ENCODE measurements at places on chromosomes 1 and 21.
A peak's percentile ranks its signal among the peaks of the same experiment; 100 is the strongest.

DNA sequence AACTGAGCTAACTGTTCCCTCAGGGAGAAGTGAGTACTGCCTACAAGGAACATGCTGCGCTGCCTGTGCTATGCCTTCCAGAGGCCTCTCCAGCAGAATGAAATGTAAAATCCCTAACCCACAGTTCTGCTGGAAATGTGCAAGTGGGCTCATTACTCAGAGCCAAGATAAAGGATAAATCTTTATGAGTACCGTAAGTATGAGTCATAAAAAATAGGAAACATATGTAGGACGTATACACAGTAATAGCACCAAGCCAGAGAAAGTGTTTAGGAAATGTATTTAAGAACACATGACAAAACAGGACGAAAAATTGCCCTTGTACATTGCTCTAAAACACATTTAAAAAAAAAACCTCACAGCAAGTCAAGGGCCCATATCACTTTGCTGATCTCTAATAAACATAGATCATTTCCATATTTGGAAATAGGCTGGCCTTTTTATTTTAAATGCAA lies 104.6 kb downstream of the TGFBR3 start:
- DNase-seq = no peak

DNA sequence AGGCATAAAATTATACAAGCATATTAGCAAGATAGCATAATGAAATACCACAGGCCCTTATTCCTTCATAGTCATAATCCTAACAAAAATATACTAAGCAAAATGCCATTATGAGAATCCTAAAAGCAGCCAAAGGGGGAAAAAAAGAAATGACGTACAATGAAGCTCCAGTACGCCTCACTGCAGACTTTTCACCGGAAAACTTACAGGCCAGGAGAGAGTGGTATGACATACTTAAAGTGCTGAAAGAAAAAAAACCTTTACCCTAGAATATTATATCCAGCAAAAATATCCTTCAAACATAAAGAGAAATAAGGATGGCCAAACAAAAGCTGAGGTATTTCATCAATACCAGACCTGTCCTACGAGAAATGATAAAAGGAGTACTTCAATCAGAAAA lies 19.5 kb downstream of the ZNF695 start:
- DNase-seq = no peak

- no peak for DNase-seq
These were observed 1.4 kb downstream of the TMEM54 start for GRCh38 chr1:32899586-32900296.

DNA sequence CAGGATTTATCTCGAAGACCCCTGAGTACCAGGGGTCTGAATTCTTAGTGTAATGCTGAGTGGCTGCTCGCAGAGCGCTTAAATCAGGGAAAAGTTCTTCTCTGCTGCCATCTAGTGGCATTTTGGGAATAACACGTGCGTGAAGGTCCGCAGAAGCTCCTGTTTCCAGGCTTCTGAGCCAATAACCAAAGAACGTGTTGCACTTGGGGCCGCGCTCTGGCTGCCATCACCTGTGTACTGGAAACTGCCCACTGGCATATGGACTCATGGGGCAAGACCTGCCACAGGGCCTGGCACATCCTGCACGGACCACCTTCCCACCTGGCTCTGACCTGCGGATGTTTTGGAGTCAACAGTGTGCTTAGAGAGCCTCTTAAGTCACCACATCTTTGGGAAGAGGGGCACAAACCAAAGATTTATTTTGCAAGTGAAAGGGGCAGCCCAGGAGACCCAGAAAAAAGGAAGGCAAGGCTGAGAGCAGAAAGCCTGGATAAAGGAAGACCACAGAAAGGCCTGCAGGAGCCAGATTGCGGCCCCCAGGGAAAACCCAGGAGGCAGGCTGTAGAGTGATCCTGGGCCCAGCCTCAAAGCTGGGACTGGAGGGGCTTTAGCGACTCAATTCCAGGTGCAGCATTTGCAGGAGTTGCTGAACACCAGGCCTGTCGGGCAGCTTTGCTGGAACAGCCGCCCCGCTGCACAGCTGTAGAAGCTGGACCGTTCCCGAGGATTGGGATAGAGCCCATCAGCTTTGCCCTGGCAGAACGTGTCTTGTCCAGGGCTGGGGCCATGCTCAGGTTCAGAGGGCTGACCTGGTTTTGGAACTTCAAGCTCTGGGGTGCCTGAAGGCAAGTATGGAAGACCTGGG lies 13.0 kb downstream of the CHIT1 start:
- peak; percentile 84 for DNase-seq

GRCh38 chr1:32706491-32706890 lies 3.9 kb upstream of the SYNC start:
- DNase-seq = no peak

DNA sequence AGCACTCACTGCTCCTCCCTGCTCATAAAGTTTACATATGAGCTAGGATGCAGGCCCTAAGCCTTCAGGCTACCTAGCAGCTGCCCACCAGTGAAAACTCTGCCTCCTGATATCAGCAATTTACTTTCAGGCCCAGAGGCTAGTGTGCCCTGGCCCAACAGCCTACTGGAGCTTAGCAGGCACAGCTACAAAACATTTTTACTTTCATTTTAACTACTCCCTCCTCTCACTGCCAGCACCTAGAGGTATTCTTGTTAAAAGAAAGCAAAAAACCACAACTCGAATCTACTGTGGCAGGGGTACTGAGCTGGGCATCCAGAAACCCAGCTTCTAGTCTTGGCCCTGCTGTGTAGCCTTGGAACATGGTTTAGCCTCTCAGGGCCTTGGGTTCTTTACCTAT lies 5.8 kb upstream of the LORICRIN start:
- no peak for DNase-seq

DNA sequence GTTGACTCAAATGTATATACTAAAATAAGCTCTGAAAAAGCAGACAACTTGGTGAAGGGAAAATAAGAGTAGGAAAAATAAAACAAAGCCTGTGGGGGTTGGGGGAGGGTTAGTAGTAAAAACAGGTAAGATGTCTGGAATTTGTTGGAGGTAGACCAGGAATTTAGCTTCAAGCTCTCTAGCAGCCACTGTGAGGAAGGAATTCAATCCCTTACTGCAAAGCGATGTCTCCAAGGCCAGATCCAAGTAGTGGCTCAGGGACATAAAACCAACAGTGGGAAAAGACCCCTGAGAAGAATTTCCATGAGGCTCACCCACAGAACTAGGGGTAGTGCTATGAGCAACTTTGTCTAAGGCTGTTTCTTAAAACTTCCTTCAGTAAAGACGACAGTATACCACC lies 7.8 kb downstream of the ANGPTL7 start:
- no peak for DNase-seq

- no peak for DNase-seq
These were observed 11.9 kb downstream of the GBP5 start for GRCh38 chr1:89260566-89261255.

- peak; percentile 15 for DNase-seq
These were observed 2.2 kb downstream of the SOX13 start for GRCh38 chr1:204075139-204075521.

DNA sequence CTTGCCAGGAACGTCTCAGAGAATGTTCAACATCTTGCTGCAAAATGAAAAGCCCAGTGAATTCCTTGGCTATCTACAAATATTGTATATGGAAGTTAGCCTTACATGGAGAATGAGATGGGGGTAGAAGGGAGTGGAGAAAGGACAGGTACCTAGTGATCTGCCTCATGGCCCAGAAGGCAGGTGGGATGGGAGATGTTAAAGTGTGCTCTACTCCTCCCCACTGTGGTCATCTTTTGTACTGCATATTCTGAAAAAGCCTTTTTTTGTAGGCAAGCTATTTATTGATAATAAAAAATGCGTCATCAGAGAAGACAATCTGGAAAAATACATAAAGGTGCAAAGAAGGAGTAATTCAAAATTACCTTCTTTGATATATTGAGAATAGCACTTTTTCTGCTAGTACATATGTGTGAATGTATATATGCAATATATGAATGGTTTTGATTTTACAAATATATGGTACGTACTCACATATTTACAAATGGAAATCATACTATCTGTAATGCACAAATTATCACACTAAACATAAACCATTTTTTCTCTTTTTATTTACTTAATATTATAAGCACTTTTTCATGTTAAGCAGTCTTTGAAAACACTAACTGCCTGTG lies 19.1 kb upstream of the SLC5A9 start:
- peak; percentile 17 for DNase-seq

DNA sequence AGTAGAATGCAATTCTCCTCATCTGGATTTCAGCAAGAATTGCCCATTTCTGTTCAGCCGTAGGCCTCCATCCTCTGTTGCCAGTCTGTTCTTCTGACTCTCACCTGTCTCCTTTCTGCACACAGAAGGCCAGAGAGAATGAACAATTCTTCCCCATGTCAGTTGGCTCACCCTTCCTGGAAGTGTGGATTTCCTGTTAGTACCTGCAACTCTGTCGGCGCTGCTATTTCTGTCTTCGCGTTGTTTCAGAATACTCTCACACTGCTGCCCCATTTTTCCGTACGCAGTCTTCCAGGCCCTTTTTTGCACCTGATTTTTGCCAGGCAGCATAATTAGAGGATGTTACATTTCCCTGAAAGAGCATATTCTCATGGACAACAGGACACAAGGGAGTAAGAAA lies 200.7 kb downstream of the FGGY start:
- no peak for DNase-seq

GRCh38 chr1:221069986-221070385 lies 190.7 kb downstream of the HLX start:
- peak; percentile 35 for DNase-seq

GRCh38 chr21:37074197-37074510 lies 1.1 kb downstream of the TTC3 start:
- DNase-seq = no peak

- DNase-seq = no peak
These were observed 2.7 kb downstream of the LCE1F start for GRCh38 chr1:152777510-152778137.

DNA sequence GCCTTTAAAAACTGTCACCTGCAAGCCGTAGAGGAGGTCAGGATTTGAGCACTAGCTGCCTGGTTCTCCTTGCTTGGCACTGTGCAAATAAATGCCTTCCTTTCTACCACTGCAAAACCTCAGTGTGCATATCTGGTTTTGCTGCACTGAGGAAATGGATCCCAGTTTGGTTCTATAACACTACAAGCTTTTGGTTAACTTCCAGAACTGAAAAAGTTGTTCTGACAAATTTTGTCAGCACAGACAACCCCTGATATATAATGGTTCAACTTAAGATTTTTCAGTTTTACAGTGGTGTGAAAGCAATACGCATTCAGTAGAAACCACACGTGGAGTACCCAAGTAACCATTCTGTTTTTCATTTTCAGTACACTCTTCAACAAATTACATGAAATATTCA lies 29.8 kb upstream of the GALNT2 start:
- DNase-seq = no peak

GRCh38 chr1:154404984-154405746 lies at the start of gene IL6R:
Gene IL6R (plus strand): TSS chr1:154405343. CDS start chr1:154405630, 287 bp downstream.
- peak; percentile 99 for DNase-seq

DNA sequence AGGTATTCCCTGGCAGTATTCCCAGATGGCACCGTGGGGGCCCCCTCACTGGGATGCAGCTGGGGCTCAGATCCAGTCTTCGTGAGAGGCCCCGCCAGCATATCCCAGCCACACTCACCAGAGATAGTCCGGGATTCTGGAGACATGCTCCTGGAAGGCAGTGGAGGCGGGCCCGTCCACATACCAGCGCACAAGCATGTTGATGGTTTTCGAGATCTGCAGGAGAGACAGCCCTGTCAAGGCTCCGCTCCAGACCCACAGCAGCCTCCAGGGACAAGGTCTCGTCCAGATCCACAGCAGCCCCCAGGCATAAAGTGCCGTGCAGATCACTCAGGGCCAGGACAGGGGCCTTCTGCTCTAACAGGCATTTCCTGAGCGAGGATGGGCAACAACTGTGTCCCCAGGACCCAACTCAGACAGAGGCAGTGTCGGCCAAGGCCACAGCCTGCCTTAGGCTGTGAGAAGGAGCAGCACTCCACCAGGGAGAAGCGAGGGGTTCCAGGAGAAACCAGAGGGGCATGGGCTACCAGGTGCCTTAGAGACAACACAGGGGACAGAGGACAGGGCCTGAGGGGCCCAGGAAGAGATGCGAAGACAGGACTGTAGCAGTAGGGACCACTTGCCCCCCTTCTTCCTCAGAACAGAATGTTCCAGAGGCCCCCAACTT lies 14.8 kb downstream of the LSS start:
- no peak for DNase-seq

GRCh38 chr1:191634801-191635508 lies 523.3 kb upstream of the RGS18 start:
- no peak for DNase-seq

DNA sequence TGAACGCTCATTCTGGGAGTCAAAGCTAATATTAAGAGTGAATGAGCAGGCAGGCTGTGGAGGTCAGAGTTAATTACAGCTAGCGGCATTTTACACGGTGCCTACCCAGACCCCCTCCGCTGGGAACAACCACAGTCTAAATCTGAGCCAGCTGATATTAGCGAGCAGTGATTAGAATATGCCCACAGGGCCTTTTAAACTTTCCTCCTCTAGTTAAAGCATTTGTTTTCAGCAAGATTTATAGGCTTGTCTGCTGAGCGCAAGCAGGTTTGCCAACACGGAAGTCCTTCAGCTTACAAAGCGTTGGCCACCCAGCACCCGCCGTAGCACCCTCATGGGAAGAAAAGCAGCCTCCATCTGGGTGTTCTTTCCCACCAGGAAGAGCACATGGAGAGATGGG lies 72.1 kb downstream of the LMX1A start:
- DNase-seq = no peak

DNA sequence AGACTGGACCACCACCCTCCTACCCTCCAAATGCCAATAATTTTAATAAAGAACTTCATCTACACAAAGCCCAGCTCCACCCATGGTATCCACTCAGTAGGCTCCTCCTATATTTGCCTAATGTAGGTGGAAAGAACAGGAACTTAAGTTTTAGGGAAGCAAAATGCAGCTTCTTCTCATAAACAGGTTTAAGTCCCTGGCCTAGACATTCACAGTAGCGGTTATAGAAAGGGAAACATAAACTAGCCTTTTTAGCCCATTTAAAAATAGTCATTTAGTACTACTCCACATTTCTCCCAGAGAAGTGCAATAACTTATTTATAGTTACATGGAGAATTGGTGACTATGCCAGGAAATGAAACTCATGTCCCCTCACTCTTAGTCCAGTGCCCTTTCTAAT lies 56.6 kb upstream of the CPLANE2 start:
- DNase-seq = peak; percentile 81

DNA sequence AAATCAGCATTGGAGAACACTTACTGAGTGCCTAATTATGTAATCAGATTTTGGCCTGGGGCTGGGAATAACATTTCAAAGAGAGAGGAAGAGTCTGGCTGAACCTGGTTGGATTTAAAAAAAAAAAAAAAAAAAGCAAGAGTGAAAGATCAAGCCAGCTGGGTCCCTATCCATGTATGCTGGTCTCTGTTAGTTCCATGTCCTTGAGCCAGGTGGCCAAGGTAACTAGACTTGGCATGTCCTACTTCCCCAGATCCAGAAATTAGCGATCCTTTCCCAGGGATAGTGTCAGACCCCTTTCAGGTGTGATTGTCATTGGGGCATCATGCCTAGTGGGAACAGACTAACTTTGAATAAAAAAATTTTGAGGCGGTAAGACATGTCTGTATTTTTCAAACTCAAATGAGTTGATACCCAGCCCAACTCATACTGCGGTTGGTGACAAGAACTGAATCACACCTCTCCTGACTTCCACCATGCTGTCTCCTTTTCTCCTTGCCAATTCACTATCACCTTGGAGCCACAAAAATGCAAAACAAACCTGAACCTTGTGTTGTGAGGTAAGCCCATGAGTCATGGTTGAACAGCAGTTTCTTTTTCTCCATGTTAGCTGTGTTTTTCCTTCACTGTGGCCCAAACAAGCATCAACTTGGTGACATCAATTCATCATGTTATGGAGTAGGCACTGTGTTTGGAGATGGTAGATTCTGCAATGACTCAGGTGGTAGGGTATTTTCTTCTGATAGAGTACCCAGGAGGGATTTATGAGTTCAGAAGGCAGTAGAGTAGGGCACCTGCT lies 24.5 kb upstream of the PPP2R5A start:
- DNase-seq = no peak

- no peak for DNase-seq
These were observed 185.4 kb downstream of the LYPLAL1 start for GRCh38 chr1:219359126-219359525.

All from inflammatory macrophage (primary cell).